Activated T-helper 9 cell treated with anti-CD3 and anti-CD28 coated beads, Interleukin-2, amount 50 U/mL, for 16 hours (primary cell): ENCODE measurements at places on chromosomes 4 and X.

DNA sequence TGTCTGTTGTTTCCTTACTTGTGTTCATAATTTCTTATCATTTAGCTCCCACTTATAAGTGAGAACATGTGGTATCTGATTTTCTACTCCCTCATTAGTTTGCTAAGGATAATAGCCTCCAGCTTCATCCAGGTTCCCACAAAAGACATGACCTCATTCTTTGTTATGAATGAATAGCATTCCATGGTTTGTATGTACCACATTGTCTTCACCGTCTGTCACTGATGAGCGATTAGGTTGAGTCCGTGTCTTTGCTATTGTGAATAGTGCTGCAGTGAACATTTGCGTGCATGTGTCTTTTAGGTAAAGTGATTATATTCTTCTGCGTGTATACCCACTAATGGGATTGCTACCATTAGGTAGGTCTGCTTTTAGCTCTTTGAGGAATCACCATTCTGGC lies 624.3 kb upstream of the EPHA5 start:
- no peak for DNase-seq

- DNase-seq: no peak
Measured at GRCh38 chr4:143391261-143391660, 54.6 kb downstream of the GAB1 start.

GRCh38 chr4:14125375-14126129 lies 498.0 kb upstream of the BOD1L1 start:
- DNase-seq: no peak

GRCh38 chr4:125390727-125391126 lies 76.0 kb downstream of the FAT4 start:
- DNase-seq: no peak

DNA sequence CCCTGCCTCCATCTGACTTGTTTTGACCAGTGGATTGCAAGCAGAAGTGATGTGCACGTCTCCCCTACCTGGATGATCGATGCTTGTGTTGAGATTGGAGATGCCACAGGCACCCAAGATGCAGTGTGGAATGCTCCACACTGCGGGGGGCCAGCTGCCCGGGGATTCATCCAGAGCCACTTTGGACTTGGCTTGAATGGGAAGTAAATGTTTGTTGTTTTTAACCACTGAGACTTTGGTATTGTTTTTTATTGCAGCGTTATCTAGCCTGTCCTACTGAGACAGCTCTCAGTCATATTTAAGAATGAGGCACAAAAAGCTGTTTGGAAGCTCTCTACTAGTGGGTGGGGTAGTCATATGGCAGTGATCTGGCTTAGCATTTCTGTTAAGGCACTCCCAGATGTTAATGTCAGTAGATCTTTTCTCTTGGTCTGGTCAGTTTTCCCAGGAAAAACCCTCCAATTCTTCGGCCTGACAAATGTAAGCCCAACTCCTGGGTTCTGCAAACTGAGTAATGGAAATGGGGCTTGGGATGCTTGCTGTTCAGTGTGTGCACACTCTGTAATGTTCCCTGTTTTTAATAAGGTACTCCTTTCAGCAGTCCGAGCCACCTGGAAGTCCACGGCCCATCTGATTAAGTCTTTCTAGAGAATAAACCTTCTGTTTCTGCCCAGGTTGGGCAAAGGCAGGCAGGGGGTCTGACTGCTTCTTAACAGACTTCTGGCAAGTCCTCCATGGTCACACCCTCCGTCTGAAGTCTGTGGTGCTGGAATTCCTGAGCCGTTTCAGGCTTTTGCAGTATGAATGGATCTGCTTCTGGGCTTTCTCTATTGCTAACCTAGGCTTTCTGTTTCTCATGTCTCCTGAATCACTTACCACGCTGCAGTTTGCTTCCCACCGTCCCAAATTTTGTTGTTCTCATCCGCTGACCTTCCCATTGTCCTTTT lies 74.8 kb downstream of the WWC2 start:
- DNase-seq: no peak

GRCh38 chrX:153533091-153533490 lies 15.6 kb downstream of the ATP2B3 start:
- no peak for DNase-seq

GRCh38 chr4:42144028-42144427 lies 8.4 kb downstream of the BEND4 start:
- no peak for DNase-seq

GRCh38 chr4:150261571-150261970 lies 183.3 kb downstream of the DCLK2 start:
- DNase-seq: no peak
